ENCODE measurements at places on chromosomes 13 and 19.

- DNase-seq = no peak
These were observed 757 bp downstream of the FBN3 start for GRCh38 chr19:8148410-8149260.

- DNase-seq = no peak
These were observed 95.6 kb upstream of the RFC3 start for GRCh38 chr13:33722216-33722915.

DNA sequence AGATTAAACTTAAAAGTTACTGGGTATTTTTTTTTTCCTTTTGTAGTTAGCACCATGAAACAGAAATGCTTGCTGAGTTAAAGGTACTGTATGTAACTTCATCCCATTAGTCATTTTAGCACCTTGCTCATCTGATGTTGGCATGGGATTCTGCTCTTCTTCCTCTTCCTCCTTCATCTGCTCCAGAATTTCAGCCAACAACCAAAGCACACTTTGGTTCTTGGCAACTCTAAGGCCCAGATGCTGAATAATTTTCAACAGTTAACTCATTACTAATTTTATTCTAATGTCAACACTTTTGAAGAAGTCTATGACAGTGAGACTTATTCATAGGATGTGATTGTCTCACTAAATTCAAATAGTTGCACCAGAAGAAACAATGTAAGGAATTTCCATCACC, 359.2 kb downstream of the KCTD12 start:
- no peak for DNase-seq

DNA sequence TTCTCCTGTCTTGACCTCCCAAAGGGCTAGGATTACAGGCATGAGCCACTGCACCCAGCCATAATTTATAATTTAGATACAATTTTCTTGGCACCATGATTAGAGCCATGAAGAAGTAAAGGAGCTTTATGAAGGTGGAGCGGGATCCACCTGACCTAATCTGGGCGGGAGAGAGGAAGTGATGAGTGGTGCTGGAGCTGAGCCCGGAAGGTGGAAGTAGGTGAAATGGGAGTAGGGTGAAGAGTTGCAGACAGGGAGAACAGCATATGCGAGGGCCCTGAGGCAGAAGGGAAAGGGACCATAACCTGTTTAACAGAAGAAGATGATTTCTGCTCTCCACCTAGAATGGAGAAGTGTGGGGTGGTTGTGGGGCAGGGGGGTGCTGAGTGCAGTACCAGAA, 4.2 kb downstream of the BLOC1S3 start:
- DNase-seq = no peak

- DNase-seq = no peak
These were observed 4.3 kb downstream of the RUVBL2 start for GRCh38 chr19:48997972-48998371.

GRCh38 chr13:51524312-51524711, 60.0 kb upstream of the WDFY2 start:
- DNase-seq = no peak

- DNase-seq = no peak
These were observed 19.2 kb downstream of the SBNO2 start for GRCh38 chr19:1154731-1155351.

GRCh38 chr13:32905063-32905863, 111.0 kb upstream of the KL start:
- DNase-seq = peak; percentile 23

DNA sequence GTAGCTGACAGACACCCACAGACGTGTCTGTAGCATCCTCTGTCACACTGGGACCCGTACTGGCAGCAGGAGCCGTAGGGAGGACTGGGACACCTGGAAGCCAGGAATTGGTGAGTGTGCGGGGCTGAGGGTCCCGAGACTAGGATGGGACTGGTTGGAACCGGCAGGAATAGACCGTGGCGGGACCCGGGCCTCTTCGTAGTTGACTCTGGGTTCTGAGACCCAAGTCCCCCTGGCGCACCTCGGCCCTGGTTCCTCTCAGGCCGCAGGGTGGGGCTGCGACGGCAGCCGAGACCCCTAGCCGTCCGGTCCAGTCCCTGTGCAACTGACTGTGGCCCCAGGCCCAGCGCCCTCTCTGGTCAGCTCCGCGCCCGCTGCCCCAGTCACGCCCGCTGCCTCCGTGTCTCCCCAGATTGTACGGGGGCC, 64.7 kb downstream of the ZNF823 start:
- DNase-seq = no peak

DNA sequence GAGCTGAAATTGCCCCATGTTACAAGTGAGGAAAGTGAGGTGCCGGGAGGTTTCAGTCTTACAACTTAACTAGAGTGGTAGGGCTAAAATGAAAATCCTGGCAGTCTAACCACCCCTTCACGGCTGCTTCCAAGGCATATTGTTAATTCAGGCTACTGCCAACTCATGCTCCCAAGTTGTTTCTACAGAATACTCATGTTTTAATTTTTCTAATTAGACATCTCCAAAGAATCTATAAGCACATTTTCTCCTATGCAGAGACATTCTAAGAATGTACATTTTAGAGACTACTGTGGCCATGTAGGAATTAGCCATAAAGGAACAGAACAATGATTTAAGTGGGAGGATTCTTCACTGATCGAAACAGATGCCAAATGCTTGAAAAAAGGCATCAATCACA, 7.0 kb upstream of the TSC22D1 start:
- no peak for DNase-seq

- no peak for DNase-seq
These were observed 20.0 kb downstream of the SIN3B start for GRCh38 chr19:16849168-16849567.

DNA sequence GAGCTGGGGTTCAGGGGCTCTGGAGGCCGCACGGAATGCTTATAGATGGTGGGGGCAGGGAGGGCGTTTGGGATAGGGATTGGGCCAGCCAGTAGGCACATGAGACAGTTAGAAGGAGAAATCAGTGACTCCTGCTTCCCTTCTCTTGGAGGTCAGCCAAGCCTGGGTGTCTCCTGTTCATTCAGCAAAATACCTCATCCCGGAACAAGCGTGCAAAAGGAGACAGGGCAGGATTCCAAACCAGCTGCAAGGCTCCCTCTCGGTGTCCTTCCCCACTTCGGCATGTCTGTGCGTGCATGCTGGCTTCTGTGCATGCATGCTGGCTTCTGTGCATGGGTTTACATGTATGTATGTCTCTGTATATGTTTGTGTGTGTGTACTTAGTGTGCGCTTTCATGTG, 37.3 kb upstream of the PEPD start:
- no peak for DNase-seq

DNA sequence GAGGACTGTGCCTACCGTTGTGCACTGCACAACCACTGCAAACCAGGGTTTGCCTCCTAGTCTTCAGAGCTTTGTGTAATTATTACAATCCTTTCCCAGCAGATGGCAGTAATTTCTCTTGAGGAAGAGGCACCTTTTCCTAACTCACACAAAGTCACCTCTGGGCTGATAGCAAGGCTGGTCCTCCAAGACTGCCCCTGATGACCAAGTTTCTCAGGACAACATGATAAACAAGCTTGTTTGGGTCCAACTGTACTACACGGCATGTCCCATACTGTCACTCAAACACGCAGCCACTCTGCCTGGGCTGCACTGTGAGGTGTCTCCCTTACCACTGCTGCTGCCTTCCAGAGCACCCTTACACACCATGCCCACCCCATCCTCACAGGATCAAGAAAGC, 39.3 kb downstream of the RFXAP start:
- DNase-seq = no peak

DNA sequence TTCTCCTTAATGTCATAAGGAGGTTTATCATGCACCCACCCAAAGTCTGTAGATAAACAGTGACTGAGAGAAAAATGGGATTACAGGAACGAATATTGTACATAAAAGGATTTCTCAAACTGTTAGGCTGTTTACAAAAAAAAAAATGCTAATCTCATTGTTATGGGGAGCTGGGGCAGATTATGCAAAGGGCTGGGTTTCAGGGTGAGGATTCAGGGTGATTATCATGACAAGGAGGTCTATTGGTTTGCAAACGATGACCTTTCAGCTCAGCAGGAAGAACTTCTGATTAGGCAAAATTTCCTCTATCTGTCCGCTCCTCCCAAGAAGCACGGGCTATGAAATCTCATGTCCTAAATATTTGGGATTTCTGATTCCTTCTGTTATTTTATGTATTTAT, 41.4 kb downstream of the NLRP12 start:
- no peak for DNase-seq

GRCh38 chr13:35139591-35139990, 197.5 kb downstream of the NBEA start:
- DNase-seq = no peak

GRCh38 chr19:18969931-18970659, 29.1 kb upstream of the HOMER3 start:
- DNase-seq = no peak

- no peak for DNase-seq
These were observed 3.0 kb downstream of the SIGLEC9 start for GRCh38 chr19:51127755-51128154.

DNA sequence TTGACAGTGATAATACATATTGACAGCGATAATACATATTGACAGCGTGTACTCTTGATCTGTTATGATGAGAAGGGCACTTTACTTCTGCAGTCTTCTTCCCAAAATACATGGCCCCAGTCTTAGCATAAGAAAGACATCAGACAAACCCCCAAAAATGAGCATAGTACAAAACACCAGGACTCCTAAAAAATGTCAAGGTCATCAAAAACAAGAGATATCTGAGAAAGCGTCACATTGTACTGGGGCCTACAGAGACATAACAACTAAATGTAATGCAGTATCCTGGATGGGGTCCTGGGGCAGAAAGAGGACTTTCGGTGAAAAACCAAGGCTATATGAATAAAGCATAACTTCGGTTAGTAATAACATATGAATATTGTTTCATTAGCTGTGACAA, 731.5 kb upstream of the SGCG start:
- DNase-seq = no peak

DNA sequence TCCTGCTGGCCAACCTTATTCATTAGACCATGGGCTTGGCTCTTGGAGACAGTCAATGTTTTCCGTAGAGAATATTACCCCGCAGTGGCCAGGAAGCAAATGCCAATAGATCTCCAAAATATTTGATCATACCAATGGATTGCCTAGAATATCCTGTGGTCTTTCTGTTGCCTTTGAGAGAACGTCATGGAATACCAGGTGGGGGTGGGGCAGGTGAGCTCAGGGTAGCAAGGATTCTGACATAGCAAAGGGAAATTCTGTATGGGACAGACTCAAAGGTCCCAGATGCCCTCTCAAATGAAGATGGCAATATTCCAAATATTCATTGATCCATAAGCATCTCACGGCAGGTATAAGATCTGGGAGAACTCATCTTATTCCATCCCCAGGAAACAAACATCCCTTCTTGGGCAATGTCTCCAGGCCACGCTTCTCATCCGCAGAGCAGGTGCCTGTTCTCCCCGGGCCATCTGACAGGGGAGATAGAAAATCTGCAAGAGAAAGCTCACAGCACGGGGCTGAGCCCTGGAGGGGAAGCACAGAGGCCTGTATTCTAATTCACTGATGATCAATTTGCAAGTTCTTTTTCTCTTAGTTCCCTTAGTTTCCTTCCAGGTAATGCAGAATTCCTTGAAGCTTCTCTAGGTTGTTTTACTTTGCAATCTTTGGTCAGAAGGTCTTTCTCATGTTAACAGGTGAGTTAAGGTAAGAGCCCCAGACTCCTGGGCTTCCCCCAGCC, 69.6 kb upstream of the TSHZ3 start:
- no peak for DNase-seq

DNA sequence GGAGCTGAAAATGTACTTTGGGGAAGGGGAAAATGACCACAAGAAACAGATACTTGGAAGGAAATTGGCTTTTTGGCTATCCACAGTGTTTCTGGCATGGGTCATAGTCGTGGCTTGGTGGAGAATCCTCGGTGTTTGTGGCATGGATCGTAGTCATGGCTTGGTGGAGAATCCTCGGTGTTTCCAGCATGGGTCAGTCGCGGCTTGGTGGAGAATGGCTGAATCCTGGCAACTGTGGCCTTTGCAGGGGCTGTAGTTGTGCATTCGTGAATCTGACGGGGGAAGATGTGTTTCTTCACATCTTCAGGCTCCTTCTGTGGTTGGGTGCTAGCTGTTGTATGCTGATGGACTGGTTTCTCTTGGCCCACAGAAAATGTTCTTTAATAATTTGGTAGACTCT, 61.7 kb upstream of the MCF2L start:
- no peak for DNase-seq
